ENCODE measurements at places on chromosomes 7 and 10.

GRCh38 chr10:11116361-11116760 is 98.7 kb downstream of the CELF2 start:
- DNase-seq: no peak

- DNase-seq: no peak
These were observed 84.6 kb downstream of the AKAP9 start for GRCh38 chr7:92025260-92025659.

DNA sequence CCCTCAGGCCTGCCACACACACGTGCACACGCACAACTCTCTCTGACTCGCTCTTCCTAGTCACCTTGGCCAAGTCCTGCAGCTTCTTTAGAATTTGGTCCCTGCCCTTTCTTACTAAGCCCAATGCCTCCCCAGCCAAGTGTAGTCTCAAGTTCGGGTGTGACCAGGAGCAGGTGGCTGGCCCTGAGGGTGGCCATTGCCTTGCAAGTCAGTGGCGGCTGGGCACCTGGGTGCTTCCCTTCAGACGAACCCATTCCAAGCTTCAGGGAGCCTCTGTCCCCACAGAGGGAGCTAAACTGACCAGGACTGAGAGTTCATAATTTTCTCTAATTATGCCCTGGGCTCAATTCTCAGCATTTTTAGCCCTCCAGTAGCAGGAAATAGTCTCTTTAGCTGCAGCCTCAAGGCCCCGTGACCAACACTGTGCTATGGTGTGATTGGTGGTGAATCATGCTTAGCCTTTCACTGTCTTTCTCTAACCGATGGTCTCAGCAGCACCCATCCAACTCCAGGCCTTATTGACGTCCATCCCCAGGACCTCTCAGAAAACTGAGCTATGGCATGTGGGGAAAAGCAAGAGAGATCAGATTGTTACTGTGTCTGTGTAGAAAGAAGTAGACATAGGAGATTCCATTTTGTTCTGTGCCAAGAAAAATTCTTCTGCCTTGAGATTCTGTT is 34.7 kb upstream of the FXYD4 start:
- no peak for DNase-seq

DNA sequence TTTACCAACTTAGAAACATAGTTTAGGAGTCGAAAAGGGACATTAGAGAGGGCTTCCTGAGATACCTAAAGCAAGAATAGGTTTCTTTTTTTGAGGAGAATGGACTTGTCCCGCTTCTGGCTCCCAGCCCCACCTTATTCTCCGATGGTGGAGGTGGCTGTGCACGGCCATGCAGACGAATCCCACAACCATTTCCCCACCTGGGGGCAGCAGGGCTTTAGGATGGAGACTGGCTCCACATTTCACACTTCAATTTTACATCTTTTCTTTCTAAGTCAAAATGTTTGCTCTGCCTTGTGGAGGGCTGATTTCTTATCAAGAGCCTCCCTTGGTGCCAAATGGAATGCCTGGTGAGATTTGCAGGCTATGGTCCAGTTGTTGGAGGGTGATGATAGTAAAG is 118.5 kb downstream of the GLRX3 start:
- DNase-seq: no peak

- DNase-seq: no peak
These were observed 196.0 kb upstream of the TMEM72 start for GRCh38 chr10:44715136-44715535.

DNA sequence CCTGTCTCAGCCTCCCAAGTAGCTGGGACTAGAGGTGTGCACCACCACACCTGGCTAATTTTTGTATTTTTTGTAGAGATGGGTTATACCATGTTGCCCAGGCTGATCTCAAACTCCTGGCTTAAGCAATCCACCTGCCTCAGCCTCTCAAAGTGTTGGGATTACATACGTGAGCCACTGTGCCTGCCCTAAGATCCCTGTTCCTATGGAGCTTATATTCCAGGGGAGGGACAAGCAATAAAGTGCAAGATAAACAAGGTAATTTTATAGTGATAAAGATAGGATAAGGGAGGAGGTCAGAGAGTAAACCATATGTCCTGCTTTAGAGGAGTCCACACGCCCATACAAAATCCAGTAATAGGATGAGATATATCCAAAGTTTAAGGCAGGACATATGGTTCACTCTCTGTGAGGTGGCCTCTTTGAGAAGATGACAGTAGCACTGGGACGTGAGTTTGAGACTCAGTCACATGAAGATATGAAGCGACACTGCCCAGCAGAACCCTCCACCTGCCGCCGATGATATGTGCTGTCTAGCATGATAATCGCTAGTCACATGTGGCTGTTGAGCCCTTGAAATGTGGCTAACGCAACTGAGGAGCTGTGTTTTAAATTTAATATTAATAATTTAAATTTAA is 113.5 kb upstream of the PDCD4 start:
- no peak for DNase-seq

- peak; percentile 71 for DNase-seq
These were observed 83.8 kb upstream of the GPR26 start for GRCh38 chr10:123582084-123582989.

DNA sequence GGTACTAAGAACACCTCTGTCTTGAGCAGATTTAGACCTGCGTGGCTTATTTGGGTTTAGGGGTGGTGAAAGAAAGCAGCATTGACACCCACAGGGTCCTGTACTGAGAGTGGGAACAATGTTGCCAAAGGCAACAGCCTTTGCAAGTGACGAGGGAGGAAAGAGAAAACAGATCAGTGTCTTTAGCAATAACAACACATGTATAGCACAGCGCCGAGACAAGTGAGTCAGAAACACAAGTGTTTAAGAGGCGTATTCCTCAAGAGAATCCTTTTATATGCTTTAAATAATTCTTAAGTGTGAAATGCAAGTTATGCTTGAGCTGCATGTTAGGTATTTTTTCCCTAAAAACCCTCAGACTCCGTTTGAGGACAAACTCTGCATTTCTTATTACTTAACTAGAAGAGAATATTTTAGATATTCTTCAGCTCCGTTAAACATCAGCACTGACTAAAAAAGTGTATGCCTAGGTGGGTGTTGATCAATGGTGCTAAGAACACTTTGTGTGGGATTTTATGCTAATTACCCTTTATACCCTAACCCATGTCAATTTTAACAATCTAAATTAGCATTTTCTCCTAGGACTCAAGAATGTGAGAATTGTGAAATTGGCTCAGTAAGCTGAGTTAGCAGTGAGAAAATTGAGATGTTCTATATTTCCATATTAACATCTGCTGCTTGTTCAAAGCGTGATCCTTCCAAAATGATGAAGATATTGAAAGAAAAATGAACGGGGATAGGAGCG is 1095.4 kb upstream of the CELF2 start:
- no peak for DNase-seq

GRCh38 chr7:140989068-140989467 is 25.7 kb downstream of the MRPS33 start:
- no peak for DNase-seq

GRCh38 chr7:67402280-67402679 is 405.6 kb downstream of the TYW1 start:
- no peak for DNase-seq

DNA sequence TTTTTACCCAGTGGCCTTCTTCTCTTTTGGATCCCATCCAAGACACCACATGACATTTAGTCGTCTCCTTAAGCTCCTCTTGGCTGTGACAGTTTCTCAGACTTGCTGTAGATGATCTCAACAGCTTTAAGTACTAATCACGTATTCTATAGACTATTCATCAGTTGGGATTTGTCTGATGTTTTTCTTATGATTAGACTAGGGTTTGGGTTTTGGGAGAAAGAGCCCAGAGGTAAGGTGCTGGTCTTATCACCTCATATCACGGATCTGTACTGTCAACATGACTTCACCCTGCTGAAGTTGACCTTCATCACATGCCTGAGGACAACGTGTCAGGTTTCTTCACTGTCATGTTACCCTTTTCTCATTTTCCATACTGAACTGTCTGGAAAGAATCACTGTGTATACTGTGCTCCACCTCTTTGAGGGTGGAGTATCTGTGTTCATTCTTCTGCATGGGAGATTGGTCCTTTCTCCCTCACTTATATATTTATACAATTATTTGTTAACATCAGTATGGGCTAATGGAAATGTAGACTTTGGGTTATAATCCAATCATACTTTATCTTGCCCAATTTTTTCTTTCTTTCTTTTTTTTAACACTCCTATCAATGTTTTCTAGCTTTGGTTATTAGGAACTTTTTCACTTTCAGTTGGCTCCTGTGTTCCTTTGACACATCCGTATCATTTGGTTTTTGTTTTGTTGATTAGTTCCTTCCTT is 6.4 kb upstream of the HKDC1 start:
- peak; percentile 76 for DNase-seq

GRCh38 chr10:73786512-73786885 is 1.1 kb downstream of the ZSWIM8 start:
- no peak for DNase-seq

DNA sequence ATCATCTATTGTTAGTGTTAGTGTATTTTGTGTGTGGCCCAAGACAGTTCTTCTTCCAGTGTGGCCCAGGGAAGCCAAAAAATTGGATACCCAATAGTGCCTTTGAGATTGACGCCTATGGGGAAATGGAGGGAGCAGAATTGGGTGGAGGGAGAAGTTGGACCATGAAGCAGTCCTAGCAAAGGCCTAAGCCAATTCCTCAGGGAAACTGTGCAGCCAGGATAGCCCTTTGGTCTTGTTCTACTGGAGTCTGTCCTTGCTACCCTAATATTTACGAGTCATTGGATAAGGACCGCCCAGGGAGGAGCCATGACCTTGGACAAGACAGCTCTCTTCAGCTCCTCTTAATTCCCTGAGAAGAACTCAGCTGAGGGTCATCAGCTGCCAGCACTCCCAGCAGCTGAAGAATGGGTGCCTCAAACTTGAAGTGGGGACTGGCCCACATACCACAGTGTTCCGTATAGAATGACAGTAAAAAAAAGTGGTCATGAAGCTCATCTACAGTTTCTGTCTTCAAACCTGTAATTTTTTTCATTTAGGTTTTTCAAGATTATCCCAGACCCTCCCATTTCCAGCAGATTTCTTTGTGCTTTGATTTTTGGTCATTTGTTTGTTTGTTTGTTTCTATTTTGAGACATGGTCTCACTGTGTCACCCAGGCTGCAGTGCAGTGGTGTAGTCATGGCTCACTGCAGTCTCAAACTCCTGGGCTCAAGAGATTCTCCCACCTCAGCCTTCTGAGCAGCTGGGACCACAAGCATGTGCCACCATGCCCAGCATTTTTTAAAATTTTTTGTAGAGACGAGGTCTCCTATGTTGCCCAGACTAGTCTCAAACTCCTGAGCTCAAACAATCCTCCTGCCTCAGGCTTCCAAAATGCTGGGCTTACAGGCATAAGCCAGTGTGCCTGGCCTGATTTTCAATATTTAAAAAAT is 81.2 kb downstream of the C1GALT1 start:
- DNase-seq: no peak

DNA sequence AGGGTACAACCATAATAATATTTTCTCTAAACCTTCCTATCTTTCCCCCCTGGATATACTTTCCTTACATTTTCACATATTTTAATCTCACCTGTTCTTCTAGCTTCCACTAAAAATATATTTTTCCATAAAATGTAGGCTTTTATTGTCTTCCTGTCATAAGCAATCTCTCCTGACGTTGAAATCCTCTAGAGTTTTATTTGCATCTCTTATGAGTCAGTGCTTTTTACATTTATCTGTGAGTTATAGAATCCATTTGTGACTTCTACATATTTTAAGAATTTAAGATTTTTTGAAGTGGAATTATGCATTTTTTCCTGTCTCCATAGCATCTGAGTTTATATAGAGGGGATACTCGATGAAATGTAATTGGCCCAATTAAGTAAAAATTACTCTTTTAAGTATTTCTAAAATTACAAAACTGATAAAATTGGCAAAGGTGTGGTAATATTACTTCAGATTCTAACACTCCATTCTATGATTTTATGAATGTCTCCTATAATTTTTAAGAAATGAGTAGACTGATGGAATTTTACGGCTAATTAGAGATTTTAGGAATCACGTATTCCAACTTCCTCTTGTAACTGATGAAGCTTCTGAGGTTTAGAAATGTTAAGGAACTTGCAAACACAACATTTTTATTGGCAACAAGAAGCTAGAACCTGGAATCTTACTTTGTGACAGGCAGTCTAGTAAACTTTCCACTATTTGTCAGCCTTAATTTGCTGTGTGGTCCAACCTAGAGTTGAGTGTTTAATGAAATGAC is 422.9 kb upstream of the SEMA3A start:
- DNase-seq: no peak

- no peak for DNase-seq
These were observed 539.3 kb upstream of the TEX47 start for GRCh38 chr7:89334797-89335196.

GRCh38 chr10:122519144-122519543 is 41.4 kb upstream of the DMBT1 start:
- DNase-seq: no peak

DNA sequence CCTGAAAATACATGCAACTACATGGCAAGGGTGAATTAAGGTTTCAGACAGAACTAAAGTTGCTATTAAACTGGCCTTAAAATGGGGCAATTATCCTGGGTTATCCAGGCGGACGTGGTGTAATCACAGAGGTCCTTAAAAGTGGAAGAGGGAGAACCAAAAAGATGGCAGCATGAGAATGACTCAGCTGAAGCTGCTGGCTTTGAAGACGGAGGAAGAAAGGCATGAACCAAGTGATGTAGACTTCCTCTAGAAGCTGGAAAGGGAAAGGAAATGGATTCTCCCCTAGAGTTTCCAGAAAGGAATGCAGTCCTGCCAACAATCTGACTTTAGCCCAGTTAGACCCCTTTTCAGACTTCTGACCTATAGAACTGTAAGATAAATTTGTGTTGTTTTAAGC is 27.0 kb upstream of the UBN2 start:
- DNase-seq: no peak

DNA sequence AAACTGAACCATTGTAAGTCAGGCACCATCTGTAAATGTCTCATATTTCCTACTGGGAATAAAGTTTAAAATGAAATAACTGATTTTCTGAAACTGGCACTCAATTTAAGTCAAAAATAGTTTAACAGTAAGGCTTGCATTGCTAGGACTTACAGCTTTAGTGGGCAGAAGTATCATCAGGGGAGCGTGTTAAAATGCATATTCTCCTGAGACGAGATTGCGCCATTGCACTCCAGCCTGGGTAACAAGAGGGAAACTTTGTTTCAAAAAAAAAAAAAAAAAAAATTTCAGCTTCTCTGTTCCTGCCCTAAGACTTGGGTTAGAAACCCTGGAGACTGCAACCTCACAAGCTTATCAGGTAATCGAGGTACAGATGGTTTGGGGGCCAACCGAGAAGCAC is 65.4 kb downstream of the UBE3C start:
- DNase-seq: no peak

- no peak for DNase-seq
These were observed 65.2 kb downstream of the CREB3L2 start for GRCh38 chr7:137936509-137937201.

- DNase-seq: peak; percentile 78
These were observed 8.4 kb upstream of the RBM28 start for GRCh38 chr7:128352153-128352537.

- DNase-seq: no peak
These were observed 108.6 kb upstream of the TAC1 start for GRCh38 chr7:97623333-97623732.
